Occipital lobe (tissue), 3 donors: ENCODE measurements at places on chromosomes 5 and 9.
A peak's percentile ranks its signal among the peaks of the same experiment; 100 is the strongest.

GRCh38 chr5:14850419-14851049 is 21.0 kb downstream of the ANKH start:
- no peak for DNase-seq

DNA sequence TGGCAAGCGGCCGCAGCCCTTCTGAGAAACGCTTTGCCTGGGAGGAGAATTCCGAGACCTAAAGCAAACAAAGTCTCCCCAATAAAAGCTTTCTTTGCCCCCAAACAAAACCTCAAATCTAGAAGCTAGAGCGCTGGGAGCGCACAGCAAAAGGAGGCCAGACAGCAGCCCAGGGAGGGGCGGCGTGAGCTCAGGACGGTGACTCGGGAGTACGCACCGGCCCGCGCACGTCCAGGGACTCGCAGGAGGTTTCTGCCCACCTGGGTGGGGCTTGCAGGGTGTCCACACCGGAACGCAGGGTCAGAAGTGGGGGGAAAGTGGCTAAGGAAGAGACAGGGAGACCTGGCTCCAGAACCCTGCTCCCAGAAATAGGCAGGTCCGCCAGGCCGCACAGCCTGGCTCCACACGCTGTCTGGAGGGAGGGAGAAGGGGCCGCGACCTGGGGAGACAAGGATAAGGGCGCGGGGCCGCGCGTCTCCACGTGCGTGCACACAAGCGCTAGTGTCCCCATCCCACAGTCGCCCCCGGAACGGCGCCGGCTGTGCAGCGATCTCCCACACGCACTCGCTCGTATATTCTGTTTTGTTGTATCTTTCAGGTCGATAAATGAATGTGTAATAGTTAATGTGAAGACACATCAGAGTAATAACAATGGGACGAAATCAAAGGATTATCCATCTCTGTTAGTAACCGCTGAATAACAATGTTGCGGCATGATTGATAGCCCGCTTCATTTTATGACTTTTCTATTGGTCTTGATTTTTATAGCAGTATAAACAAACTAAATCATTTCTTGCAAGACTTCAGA is 2.3 kb upstream of the OTP start:
- DNase-seq = no peak

- DNase-seq = no peak
These were observed 76.5 kb upstream of the IL7R start for GRCh38 chr5:35780236-35780635.

DNA sequence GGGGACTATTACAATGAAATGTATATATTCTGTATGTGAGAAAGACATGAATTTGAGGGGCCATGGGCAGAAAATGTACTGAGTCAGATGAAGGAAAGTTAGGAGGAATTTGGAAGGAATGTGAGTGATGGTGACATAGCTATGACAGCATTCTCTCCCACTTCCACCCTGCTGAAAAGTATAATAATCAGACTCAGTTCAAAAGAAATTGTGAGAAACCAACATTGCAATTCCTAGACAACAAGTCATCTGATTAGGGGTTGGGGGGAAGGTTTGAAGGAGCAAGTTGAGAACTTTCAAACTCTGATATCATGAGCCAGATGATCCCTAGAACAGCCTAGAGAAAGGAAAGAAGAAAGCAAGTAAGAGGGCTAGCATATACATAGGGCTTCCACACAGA is 370.6 kb downstream of the DMRTA1 start:
- no peak for DNase-seq

DNA sequence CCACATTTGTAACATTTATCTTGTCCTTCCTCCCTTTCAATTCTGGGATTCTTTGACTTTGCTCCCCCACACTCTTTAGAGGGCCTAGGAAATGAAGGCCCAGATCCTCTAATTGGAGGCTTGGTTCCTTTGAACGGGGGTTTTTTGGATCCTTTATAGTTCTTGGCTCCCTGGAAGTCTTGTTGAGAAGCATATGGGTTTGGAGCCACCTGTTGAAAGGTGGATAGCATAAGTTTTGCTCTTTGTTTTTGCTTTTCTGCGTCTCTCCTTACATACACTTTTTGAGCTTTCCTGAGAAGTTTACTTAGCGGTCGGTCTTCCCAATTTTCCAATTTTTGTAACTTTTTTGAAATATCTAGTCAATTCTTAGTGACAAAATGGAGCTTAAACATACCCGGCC is 17.8 kb downstream of the IFT74 start:
- no peak for DNase-seq

DNA sequence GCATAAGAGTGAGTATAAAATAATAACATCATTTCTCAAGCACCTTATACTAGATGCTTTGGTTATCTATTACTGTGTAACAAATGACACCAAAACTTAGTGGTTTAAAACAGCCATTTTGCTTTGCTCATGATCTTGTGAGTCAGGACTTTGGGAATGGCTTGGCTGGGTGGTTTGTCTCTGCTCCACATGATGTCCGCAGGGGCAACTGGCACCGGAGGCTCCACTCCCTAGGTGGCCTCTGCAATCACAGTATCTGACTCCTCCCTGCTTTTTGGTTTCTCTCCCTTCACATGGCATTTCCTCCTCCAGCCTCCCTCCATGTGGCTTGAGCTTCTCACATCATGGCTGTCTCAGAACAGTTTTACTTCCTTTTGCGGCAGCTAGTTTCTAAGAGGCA is 259.5 kb downstream of the GAS1 start:
- no peak for DNase-seq

DNA sequence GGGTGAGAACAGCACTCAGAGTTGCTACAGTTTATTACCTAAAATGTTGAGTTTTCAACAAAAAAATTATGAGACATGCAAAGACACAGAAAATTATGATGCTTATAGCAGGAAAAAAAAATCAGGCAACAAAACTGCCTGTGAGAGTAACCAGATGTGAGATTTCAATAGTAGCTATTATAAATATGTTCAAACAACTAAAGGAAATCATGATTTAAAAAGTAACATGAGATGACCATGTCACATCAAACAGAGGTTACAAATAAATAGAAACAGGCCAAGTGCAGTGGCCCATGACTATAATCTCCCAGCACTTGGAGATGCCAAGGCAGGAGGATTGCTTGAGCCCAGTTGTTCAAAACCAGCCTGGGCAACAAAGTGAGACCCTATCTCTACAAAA is 12.1 kb upstream of the RIMOC1 start:
- no peak for DNase-seq

GRCh38 chr5:111043712-111044506 is 27.6 kb upstream of the TSLP start:
- DNase-seq = no peak

- DNase-seq = no peak
These were observed 10.8 kb upstream of the DAB2IP start for GRCh38 chr9:121640491-121641223.

DNA sequence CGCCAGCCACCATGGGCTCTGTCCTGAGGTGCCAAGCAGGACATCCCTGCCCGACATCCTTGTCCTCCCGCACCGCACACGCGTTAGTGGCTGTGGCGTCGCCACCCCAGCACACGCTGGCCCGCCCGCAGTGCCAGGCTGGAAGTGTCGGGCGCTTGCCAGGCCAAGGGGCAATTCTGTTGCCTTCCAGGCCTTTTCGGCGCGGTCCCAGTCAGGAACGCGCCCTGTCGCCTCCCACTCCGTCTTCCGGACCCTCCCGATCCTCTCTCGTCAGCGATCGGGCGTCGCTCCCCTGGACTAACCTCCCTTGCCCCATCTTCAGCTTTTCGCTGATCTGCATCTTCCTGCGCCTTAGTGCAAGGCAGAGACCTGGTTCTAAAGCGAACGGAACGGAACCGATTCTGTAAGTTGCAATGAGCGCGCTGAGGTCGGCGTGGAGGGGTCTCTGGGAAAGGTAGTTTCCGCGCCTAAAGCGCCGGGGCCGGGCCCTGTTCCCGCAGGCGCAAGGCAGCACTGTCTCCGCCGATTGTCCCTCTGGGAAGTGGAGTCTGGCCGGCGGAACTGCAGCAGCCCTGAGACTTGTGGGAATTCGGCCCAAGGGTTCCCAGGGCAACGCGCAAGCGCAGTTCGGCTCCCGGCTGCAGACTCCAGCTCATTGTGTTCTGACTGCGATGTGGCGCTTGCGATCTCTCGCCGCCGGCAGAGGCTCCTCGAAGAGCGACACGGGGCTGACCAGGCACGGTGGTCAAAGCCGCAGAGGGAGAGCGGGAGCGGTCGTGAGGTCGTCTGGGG is at the start of gene ZNF454:
Gene ZNF454, plus strand, starts transcription at position 630 of the 792 bp plus-strand sequence. CDS start 1,594 bp downstream, outside the sequence.
- DNase-seq = peak; percentile 95

DNA sequence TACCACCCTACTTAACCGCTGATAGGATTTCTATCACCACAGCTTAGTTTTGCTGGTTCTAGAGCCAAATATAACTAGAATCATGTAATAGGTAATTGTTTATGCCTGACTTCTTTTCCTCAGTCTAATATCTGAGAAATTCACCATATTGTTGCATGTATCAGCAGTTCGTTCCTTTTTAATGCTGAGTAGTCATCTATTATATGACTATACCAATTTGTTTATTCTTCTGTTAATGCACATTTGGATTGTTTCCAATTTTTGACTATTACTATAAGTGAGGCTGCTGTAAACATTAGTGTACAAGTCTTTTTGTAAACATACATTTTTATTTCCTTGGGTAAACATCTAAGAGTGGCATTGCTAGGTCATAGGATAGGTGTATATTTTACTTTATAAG is 25.9 kb downstream of the CSNK1G3 start:
- DNase-seq = no peak

DNA sequence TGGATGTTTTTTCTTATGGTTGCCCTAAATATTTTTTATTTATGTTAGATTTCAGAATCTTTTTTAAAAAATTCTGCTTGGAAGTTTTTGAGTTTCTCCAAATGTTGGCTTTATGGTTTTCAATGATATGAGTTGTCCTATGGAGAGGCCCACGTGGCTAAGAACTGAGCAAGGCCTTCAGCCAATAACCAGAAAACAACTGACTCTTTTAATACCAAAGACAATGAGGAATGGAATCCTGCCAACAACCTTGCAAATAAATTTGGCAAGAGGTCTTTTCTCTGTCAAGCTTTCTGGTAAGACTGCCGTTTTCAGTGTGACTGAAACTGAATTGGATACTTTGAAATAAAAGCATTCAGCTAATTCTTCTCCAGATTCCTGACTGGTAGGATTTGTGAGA is 1740.1 kb upstream of the WWC1 start:
- no peak for DNase-seq

- no peak for DNase-seq
These were observed 2.1 kb upstream of the MYMK start for GRCh38 chr9:133526721-133527321.

DNA sequence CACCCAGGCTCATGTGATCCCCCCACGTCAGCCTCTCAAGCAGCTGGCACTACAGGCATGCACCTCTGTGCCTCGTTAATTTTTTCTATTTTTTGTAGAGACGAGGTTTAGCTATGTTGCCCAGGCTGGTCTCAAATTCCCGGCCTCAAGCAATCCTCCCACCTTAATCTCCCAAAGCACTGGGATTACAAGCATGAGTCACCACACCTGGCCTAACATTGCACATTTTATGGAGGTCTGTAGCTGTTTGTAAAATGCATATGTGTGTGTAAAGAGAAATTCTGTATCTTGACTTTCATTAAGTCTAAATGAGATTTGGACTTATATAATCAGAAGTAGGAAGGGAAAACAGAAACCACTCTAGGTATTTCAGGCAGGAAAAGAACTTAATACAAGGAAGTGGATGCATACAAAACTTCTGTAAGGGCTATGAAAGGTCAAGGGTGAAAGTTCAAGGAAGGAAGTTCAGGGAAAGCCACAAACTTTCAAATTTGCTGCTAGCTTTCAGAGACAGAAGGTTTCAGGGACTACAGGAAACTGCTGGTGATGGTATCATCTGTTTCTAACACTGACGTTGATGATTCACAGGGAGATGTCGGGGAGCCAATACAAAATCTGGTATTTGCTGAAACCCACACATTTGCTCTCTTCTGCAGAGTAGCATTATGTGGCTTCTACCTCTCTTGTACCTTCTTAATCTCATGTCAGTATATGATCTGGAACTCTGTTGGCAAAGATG is 209.4 kb downstream of the PIK3R1 start:
- DNase-seq = no peak
